ENCODE measurements at places on chromosomes 2 and 18.

- DNase-seq = no peak
Measured at GRCh38 chr2:227025510-227025909, 138.5 kb downstream of the COL4A4 start.

- DNase-seq = no peak
Measured at GRCh38 chr2:217935235-217935879, 67.4 kb downstream of the TNS1 start.

GRCh38 chr2:529424-529823, 147.8 kb downstream of the TMEM18 start:
- no peak for DNase-seq

DNA sequence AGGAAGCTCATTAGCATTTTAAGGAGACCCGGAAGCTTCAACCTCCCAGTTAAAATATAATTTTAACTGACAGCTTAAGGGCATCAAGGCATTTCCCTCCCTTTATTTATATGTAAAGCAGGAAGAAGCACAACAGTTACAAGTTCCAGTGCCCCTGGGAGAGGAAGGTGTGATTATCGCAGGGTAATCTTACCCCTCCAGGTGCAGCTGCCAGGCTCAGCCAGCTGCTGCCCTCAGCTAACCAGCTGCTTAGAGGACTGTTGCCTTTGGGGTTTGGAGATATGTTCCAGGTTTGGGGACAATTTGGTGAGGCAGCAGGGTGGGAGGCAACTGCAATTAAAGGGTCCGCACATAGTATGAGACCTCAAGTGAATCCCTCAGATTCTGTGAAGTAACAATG, 55.3 kb upstream of the SETBP1 start:
- DNase-seq = no peak

- no peak for DNase-seq
Measured at GRCh38 chr18:57080479-57080878, 66.4 kb upstream of the BOD1L2 start.
